Bronchial epithelial cell (primary cell): ENCODE measurements at places on chromosomes 16 and 17. TPM values are rescaled to one million over a fixed set of nuclear protein-coding genes. Genes with fewer than 3 reads are reported as not detected.

DNA sequence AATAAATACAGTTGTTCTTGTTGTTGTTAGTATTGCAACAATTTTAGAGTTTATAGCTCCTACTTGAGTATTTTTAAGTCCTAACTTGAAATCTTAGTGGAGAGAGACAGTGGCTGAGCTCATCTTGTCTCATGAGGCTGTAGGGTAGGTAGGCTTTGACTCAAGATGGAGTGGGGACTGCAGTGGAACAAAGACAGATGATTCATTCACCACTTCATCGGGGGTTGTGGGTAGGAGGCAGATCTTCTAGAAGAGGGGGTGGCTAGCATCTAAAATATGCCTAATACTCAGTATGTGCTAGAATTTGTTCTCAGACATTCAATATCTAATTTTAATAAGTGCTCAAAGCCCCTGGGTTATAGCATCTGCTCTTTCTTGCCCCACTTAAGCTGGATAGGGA, 13.1 kb upstream of the MMD start:
- peak; percentile 61 for DNase-seq

DNA sequence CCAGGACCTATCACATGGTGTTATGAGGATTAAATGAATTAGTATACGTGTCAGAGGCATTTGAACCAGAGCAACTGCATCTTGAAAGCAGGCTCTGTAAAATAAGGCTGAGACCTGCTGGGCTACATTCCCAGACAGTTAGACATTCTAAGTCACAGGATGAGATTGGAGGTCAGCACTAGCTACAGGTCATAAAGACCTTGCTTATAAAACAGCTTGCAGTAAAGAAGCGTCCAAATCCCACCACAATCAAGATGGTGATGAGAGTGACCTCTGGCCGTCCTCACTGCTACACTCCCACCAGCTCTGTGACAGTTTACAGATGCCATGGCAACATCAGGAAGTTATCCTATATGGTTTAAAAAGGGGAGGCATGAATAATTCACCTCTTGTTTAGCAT, 71.8 kb downstream of the IRF8 start:
- peak; percentile 48 for DNase-seq

- peak; percentile 51 for DNase-seq
Measured at GRCh38 chr17:47267354-47267828, 13.8 kb downstream of the ITGB3 start.

DNA sequence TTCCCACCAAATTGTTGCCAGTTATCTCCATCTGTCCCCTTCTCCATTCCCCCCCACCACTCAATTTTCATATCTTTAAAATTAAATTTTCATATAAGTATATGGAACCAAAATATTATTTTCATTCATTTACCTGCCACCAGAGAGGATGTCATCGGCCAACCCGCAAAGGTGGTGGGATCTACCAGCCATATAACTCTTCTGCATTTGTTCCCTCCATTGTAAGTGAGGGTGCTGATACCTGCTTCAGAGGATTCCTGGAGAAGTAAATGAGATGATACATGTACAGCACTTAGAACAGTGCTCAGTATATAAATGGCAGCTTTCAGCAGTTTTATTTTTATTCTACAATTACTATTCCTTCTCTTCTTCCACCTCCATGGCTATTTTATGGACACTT, 15.0 kb downstream of the HLF start:
- no peak for DNase-seq

- DNase-seq = no peak
Measured at GRCh38 chr17:37082311-37082860, 133.6 kb downstream of the AATF start.

GRCh38 chr16:2188395-2188794, 8.0 kb downstream of the CASKIN1 start:
- DNase-seq = no peak

The KCNJ18 gene
- total RNA-seq = not detected in 2 replicates

The PRRT2 gene
- not detected in 2 replicates for total RNA-seq

The CES1 gene
- 0.26 TPM in 2 replicates for total RNA-seq

The MMP2 gene
- 5.8 and 12.4 TPM in 2 replicates for total RNA-seq
